Nephron progenitor cell (in vitro differentiated cells): ENCODE measurements at places on chromosomes 7 and 10.

DNA sequence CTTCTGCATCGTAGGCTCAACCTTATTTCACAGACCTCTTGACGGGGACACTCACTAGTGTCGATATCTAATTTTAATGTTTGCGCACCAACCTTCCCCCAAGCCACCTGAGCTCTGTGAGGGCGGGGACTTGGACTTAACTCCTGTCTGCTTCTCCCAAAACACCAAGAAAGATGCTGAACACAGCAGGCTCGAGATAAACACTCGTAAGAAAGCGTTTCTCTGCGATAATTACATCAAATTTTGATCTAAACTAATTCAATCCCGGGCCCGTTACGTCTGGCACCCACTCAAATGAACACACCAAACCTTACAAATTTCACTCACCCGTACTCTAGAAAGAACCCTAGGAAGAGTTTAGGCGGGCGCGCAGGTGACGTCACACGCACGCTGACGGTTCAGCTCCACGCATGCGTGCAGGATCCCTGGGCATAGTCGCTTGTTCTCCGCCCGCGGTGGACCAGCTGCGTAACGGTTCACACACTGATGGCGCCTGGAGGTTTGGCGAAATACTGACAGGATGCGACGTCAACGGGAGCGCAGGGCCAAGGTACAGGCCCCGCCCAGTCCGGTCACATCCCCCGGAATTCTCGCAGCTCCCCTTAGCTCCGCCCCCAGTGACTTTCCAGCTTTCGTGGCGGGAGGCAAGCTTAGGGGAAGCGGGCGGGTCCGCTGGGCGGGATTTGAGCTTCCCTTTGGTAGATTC, at the start of gene POT1:
Gene POT1, minus strand, starts transcription at position 359 of the 706 bp plus-strand sequence. CDS start 32,652 bp downstream, outside the sequence.
- DNase-seq, result peak; percentile 95

GRCh38 chr7:50455658-50456057, 5.5 kb upstream of the FIGNL1 start:
- no peak for DNase-seq

GRCh38 chr10:69004821-69005220, 16.2 kb downstream of the KIFBP start:
- no peak for DNase-seq

DNA sequence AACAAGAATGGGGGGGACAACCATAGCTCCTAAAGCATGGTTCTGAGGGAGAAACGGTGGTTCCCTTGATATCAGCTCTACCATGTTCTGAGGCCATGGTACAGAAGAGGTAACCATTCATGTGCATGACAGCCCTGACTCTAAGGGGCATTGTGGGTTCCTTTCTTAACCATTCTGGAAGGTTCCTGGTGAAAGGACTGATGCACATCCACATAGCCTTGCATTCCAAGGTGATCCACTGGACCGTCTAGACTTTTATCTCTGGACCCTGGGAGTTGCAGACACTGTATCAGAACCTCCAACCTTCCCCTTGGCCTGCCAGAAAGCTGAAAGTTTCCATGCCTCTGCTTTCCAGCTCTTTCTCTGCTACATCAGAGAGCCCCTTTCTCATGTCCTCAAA, 344.3 kb downstream of the KCNMA1 start:
- DNase-seq, result no peak

DNA sequence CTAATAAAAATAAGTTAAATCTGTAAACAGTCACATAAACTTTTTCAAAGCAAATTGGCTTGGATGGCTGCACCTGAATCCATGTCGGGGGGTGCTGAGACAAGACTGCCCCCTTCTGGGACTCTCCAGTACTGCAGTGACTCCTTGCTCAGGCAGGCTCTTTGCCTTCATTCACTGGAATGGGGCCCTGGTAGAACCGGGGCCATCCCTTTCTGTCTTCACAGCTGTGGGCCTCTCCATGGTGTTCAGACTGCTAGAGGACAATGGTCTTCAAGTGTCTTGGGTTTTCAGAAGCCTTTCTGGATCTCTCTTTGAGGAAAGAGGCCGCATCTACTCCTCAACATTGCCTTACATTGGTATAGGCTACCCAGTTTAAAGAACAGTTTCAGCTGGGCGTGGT, 16.1 kb upstream of the IMPDH1 start:
- DNase-seq, result peak; percentile 85

DNA sequence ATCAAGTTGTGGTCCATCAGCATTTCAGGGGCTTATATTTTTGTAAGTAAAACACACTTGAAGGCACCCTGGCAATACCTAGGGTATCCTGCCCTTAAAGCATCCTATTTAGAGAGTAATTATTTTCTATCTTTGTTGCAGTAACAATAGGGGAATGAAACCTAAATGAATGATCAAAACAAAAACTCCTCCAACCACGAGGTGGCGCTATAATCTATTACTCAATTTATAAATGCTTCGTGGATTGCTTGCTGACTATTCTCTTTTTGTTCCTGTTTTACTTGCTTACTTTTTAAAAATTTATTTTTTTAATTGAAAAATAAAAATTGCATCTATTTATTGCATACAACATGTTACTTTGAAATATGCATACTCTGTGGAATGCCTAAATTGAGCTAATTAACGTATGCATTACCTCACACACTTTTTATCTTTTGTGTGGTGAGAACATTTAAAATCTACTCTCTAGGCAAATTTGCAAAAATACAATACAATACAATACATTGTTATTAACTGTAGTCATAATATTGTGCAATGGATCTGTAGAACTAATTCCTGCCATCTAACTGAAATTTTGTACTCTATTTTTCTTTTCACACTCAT, 147.7 kb upstream of the BMPER start:
- no peak for DNase-seq

- DNase-seq, result no peak
Observed at GRCh38 chr7:158407581-158408317, 179.9 kb downstream of the PTPRN2 start.
